ENCODE measurements at places on chromosomes 4 and X.

DNA sequence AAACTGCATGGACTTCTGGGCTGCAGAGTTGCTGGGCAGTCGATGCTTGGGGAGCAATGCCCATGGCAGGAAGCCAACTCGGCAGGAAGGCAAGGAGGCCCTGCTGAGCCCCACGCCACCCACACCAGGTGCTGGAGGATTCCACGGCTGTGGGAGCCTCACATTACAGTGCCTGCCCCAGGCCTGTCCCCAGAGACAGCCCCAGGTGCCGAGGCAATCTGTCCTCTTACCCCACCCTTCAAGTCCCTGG is 53.9 kb downstream of the HMX1 start:
- DNase-seq: no peak

GRCh38 chrX:129791961-129792570 is 12.3 kb downstream of the SASH3 start:
- DNase-seq: no peak

GRCh38 chrX:70445951-70446350 is 1.3 kb downstream of the DLG3 start:
- no peak for DNase-seq

GRCh38 chr4:41142376-41143310 is 71.7 kb downstream of the APBB2 start:
- no peak for DNase-seq

All from stimulated activated CD4-positive, alpha-beta T cell treated with anti-CD3 and anti-CD28 coated beads, TNF-alpha, amount 100 ng/mL, for 1 hour (primary cell).